ENCODE measurements at places on chromosomes 1 and 21.
A peak's percentile ranks its signal among the peaks of the same experiment; 100 is the strongest.

GRCh38 chr1:233085566-233085965 lies 135.2 kb downstream of the NTPCR start:
- no peaks in the 10 kb centered on the region for H3K27me3 ChIP-seq
- H3K36me3 ChIP-seq = peaks cover 6% of the 10 kb centered on the region
- H3K4me3 ChIP-seq = no peak overlapping the region
- H3K27ac ChIP-seq = no peak overlapping the region
- H3K4me1 ChIP-seq = no peaks in the 10 kb centered on the region

GRCh38 chr1:95953015-95953414 lies 719.0 kb downstream of the RWDD3 start:
- no peaks in the 10 kb centered on the region for H3K36me3 ChIP-seq
- no peaks in the 10 kb centered on the region for H3K4me1 ChIP-seq
- H3K27me3 ChIP-seq = no peaks in the 10 kb centered on the region
- no peak overlapping the region for H3K4me3 ChIP-seq

DNA sequence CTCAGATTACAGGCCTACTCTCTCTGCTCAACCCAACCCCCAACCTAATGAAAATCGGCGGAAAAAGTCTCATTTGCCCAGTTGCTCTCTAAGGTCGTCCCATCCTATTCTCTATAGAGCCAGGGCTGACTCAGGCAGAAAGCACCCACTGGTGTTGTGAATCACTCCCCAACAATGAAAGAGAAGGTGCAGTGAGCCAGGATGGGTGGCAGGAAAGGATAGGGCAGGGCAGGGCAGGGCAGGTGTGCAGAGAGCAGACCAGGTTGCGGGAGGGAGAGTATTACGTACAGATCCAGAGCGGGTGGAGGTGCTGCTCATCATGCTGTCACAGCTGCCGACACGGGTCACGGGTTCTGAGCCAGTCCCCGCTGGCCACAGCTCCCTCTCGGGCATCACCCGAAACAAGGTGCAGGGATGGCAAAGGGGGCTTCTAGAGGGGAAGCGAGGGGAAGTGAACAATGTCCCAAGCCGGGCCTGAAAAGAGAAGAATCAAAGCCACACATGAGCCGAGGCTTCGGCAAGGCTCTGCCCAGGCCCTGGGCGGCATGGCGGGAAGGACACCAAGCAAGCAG lies 5.3 kb downstream of the C1orf116 start:
- no peak overlapping the region for H3K27ac ChIP-seq
- DNase-seq = no peak
- no peaks in the 10 kb centered on the region for H3K4me1 ChIP-seq
- no peak overlapping the region for H3K4me3 ChIP-seq
- no peaks in the 10 kb centered on the region for H3K27me3 ChIP-seq

DNA sequence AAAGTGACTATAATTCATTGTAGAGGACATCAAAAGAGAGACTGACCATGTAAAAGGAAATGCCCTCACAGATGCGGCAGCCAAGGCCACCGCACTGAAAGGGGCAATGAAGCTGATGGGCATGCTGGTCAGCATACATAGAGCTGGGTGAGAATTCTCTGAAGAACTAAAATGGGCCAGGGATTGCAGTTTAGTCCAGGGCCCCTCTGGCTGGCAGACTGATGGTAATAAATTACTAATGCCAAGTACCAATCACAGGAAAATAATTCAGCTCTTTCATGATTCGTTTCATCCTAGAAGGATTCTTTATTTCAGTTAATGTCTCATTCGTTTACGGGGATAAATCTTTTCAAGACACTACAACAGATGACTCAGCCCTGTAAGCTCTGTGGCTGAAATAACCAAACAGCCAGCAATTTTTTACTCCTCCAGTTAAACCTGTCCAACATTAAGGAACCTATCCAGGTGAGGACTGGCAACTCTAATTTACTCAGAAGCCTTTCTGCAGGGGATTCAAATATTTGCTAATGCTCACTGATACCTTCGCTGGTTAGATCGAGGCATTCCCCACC lies 56.9 kb upstream of the MAP1LC3C start:
- no peaks in the 10 kb centered on the region for H3K4me1 ChIP-seq
- H3K27ac ChIP-seq = no peak overlapping the region
- H3K4me3 ChIP-seq = no peak overlapping the region
- no peaks in the 10 kb centered on the region for H3K27me3 ChIP-seq
- no peak for DNase-seq

- no peaks in the 10 kb centered on the region for H3K4me1 ChIP-seq
- H3K27me3 ChIP-seq = no peaks in the 10 kb centered on the region
- peak overlapping the region; percentile 83 for H3K27ac ChIP-seq
Observed at GRCh38 chr21:14454016-14455009, 71.4 kb upstream of the HSPA13 start.

GRCh38 chr1:99595441-99595840 lies 50.5 kb upstream of the PALMD start:
- no peak overlapping the region for H3K27ac ChIP-seq
- H3K4me3 ChIP-seq = no peak overlapping the region
- no peaks in the 10 kb centered on the region for H3K27me3 ChIP-seq
- no peak for DNase-seq

DNA sequence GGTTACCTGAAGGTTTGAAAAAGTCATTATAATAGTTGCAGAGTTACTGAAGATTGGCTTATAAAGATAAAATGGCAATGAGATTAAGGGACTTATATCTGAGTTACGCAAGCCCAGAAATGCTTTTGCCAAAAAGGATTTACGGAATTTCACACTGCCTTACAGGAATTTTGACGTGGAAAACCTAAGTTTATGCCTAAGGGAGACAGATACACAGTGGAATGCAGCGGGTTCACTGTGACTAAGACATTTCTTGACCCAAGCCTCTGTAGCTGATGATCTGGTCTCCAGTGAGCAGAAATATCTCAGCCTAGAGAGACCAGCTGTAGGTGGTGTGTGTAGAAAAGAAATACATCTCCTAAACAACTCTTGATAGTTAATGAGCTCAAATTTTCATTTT lies 10.1 kb upstream of the EXO1 start:
- DNase-seq = no peak
- H3K4me1 ChIP-seq = no peaks in the 10 kb centered on the region
- no peak overlapping the region for H3K4me3 ChIP-seq
- no peak overlapping the region for H3K27ac ChIP-seq

All from CD8-positive, alpha-beta memory T cell (primary cell).